ENCODE measurements at places on chromosomes 3 and 15.

- no peak for DNase-seq
Observed at GRCh38 chr3:125960066-125960424, 8.9 kb upstream of the ROPN1B start.

DNA sequence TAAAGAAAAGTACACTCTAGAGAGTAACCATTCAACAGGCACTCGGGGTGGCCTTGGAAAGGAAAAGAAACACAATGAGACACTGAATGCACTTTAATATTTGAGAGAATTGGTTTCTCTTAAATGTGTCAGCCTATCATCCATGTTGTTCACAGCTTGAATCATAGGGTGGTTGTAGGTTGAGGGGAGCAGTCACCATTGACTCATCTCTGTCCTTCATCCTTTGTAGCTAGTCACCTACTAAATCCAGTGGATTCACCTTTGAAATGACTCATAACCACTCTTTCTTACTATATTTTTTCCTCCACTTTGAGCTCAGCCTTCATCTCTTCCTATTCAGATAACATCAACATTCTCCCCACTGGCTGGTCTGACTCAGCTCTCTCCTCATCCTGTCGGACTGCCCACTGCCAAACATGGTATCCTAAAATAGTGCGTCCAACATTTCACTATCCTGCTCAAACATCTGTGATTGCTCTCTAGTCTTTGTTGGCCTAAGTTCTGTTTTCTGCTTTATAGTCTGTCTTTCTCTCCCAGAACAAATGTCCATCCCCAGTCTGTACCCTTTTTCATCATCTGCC lies 182.7 kb upstream of the GADL1 start:
- DNase-seq: no peak

- DNase-seq: no peak
Observed at GRCh38 chr15:90294601-90295269, 29.3 kb downstream of the NGRN start.

- no peak for DNase-seq
Observed at GRCh38 chr3:87318617-87319021, 42.2 kb upstream of the POU1F1 start.

DNA sequence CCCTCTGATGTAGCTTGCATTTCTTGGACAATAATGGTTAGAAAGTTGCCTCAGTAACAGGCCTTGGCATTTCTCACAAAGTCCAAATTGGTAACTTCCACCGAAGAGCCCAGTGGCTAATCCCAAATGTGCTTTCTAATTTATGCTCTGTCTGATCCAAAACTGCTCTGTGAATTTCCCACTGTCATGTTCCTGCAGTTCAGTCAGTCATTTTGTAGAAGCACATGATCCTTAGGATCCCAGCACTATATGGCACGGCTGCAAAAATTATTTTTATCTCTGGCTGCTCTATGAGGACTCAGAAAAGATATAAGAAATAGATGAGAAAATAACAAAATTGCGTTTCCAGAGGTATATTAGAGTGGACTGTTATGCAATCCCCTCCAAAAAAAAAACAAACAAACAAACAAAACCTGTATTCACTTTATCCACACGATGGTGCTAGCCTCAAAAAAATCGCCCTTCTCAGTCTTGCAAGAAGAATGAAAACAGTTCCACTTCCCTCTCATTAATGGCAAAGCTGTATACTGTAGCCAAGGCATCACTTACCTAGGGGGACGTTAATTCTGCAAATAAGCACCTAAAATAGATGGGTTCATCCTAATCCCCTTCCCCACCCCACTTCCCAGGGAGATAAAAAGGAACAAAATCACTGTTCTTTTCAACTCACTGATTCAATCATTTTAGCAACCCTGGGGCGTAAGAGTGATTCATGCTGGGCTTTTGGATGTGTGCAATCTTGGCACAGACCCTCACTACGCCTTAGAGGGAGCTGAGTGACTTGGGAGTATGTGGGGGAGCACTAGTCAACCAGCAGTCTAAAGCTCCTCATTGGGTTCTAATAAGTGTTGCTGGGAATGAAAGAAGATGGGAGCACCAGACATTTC lies 61.3 kb downstream of the TMCO5A start:
- DNase-seq: peak; percentile 4

- no peak for DNase-seq
Observed at GRCh38 chr15:60589253-60589652, 110.3 kb upstream of the ICE2 start.

DNA sequence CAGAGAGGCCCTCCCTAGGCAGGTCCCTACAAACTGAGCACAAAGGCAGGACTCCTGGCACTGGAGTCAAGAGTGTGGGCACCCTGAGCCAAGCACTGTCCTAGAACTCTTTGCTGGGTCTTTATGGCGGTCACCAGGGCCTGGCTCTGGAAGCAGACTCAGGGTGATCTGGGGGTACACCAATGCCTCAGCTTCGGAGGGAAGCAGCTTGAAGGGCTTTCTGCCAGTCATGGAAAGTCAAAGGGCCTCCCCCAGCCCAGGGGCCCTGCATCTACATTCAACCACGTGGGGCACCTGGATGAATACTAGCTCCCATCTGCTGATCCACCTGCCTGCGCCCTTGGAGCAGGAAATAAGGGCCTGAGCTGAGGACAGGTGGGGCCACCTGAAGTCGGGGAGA lies 7.4 kb downstream of the EPB42 start:
- no peak for DNase-seq

- no peak for DNase-seq
Observed at GRCh38 chr15:40310001-40310959, 2.5 kb upstream of the PLCB2 start.

- DNase-seq: no peak
Observed at GRCh38 chr3:184008161-184008560, 9.5 kb downstream of the ABCC5 start.
